ENCODE measurements at places on chromosomes 2 and 18.

DNA sequence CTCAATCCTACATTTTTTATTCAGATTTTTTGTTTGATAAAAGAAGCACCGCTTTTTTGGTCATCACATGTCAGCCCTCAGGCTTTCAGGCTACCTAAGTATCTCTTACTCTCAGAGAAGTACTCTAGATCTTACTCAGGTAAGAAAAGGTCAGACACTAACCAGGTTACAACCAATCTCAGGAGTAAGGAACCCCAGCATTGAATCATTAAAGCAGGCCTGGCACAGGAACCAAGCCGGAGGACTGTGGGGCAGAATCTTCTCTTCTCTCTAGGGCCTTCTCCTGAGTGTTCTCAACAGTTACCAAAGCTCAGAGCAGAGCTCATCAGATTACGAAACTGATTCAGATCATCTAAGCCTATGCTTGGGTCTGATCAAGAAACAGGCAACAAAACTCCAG is 28.2 kb downstream of the RBMS1 start:
- no peak for DNase-seq

DNA sequence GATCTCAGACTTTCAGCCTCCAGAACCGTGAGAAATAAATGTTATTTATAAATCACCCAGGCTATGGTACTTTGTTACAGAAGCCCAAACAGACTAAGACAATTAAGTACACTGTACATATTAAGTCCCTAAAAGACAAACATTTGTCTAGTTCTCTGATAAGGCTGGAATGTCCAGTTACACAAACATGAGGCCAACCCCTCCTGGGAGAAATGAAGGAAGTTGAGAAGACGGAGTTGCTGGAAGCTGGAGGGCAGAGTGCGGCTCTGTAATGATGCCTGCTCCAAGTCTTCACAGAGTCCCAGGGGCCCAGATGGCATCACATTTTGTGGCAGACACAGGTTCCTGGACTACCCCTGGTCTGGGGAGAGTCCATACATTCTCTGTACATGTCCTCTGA is 79.2 kb upstream of the ST8SIA3 start:
- DNase-seq = no peak

DNA sequence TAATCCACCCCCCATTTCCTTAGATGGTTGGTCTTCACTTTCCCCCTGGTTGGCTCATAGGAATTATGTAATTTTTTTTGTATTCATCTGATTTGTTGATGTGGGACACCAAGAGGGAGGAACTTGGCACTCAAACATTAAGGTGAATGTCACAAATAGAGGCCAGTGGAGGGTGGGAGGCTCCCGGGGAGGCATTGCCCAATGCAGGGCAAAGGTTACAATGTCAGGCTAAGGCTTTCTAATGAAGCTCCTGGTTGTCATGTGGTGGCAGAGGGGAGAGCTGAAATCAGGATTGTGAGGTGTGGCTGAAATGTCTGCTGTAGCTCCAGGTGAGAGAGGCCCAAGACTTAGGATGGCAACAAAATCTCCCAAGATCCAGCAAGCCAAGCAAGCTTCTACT is 42.7 kb downstream of the MPHOSPH10 start:
- no peak for DNase-seq

DNA sequence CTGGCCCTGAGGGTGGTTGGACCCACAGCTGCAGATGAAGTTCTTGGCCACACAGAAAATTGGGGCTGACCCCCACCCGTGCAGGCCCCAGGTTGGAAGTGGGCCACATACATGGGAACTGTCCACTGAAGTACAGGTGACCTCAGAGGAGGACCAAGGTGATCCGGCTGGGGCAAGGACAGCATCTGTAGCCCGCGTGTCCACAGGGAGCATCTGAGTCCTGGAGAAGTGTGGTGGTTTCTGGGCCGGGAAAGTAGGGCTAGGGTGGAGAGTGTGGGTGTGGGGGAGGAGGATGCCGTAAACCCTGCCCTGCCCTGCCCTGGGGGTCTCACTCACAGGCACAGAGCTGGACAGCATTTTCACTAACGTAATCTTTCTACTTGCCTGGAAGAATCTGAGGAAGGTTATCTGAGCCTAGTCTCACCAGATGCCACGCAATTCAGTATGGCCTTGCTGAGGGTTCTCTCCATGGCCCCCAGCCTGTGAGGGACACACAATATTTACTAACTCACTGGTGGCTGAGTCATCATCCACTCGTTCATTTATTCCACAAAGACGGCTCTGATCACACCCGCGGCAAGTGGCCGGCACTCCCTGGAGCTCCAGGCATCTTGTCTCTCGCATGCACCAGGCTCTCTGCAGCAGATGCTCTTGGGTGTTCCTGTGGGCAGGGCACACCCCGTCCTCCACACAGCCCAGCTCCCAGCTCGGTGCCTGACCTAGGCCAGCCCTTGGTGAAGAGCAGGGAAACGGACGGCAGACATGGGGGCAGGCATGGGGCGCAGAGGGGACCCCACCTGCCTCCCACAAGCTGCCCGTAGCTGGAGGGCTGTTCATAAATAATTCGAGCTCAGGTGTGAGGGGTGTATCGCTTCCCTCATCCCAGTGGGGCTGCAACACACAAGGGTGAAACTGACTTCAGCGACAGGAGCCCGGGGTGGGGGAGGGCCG is 51.2 kb downstream of the INHBB start:
- no peak for DNase-seq

GRCh38 chr2:189337656-189338055 is 103.6 kb upstream of the WDR75 start:
- no peak for DNase-seq

GRCh38 chr2:105545730-105546627 is 147.1 kb upstream of the FHL2 start:
- DNase-seq = peak; percentile 33

GRCh38 chr2:68946117-68946516 is 6.6 kb downstream of the GKN2 start:
- DNase-seq = no peak

DNA sequence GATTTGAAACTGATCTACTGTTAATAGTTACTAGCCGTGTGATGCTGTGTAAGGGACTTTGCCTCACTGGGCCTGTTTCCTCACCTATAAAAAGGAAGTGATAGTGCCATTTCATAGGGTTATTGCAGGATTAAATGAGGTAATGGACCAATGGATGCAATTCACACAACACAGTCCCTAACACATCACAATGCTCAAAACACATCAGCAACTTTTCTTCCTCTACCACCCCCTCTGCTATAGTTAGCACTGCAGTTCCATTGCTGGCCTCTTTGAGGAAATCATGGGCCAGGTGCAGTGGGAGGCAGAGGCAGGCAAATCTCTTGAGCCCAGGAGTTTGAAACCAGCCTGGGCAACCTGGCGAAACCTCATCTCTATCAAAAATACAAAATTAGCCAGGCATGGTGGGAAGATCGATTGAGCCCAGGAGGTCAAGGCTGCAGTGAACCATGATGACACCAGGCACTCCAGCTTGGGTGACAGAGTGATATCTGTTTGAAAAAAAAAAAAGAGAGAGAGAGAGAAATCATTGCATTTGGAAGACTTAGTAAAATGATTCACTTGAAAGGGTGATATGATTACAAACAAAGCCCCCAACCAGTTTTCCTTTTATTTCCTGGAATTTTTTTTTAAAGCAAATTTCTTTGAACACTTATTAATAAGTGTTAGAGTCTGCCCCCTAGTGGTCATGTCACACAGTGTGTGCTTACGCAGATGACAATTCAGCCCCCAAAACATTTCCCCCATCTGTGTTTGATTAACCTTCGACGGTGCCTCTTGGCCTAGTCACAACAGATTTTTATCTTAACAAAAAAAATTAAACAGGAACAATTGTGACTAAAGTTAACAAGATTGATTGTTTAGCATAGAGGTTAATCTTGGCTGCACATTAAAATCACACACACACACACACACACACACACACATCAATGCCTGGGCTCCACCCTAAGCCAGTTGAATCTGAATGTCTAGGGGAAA is 88.6 kb upstream of the BCL11A start:
- DNase-seq = no peak

DNA sequence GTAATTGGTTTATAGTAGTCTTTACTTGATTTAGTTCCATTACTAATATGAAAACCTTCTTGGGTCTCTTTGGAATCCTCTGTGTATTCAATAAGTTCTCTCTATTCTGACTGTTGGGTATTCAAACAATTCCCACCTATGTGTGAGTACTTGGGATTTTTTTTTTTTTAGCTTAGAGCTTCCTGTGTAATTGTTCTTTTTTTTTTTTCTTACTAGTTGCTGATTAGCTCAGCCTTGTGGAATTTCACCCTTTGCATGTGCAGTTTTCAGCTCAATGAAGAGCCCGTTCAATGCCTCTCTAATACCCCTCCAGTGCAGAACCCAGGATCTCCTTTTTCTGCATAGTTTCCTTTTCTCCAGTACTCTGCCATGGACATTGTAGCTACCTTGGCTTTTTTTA is 339.1 kb upstream of the GALNT5 start:
- DNase-seq = no peak

DNA sequence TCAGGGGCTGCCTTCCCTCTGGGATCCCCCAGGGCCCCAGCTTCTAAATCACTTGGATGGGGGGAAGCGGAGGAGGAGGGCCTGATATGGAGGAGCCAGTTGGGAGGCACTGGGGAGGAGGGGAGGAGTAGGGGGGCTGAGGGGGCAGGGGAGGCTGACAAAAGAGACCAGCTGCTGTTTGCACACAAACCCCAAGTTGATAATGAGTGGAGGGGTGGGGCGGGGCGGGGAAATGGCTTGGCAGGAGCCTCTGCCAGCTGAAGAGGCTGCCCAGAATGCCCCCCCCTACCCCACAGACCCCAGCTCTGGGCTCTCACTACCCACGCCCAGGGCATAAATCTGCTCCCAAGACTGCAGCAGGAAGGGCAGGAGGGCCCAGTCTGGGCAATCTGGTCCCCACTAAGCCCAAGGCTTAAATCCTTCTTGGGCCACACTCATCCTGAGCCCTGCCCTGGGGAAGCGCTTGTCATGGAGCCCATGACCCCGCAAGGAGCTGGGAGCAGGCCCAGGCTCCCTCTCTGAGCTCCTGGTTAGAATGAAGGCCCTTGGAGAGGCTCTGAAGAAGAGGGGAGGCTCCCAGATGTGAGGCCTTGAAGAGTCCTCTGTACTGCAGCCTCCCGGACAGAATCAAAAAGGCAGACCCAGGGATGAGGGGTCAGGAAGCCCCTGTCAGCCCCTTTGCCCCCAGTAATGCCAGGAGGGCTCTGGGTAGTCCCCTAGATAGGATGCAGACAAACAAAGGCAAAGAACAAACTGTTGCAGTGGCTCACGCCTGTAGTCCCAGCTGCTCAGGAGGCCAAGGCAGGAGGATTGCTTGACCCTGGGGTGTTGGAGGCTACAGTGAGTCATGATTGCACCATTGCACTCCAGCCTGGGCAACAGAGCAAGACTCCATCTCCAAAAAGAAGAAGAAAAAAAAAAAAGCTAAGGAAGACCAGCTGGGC is 24.8 kb upstream of the PTMA start:
- peak; percentile 41 for DNase-seq

DNA sequence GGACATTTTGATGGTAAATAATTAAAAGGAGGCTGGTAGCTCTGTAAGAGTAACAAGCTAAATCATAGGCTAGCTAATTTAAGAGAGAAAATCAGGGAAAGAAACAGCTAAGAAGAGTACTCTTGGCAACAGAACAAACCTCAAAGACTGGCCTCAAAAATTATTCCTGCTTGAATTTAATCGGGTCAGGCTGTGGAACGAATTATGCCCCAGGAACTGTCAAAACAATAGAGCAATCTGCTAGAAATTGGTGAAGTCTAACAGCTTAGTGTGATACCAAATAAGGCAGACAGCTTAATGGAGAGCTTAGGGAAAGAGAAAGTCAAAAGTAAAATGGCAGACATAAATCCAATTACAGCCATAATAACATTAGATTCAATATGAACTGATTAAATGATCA is 215.7 kb downstream of the MREG start:
- DNase-seq = no peak

GRCh38 chr2:111221701-111222100 is 101.0 kb downstream of the BCL2L11 start:
- DNase-seq = peak; percentile 96

GRCh38 chr18:32093102-32093511 is 1.4 kb downstream of the RNF138 start:
- DNase-seq = peak; percentile 54

- DNase-seq = no peak
These were observed 95.0 kb downstream of the CDH19 start for GRCh38 chr18:66508937-66509336.

DNA sequence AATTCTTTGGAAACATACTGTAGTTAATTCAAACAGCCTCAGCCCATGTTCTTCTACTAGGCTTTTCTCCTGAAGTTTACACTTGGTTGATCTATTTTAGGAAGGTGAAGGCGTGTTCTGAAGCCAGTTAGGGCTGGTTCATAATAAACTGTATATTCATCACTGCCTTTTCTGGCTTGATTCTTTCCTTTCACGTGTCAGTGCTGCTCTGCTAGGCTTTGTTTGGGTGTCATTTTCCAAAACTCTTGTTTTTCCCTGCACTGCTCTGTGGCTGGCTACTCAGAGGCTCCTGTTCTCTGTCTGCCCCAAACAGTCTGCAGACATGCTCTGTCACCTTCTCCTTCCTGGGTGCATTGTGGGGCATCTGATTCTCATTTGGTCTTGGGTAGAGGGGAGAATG is 136.1 kb downstream of the PARD3B start:
- no peak for DNase-seq

DNA sequence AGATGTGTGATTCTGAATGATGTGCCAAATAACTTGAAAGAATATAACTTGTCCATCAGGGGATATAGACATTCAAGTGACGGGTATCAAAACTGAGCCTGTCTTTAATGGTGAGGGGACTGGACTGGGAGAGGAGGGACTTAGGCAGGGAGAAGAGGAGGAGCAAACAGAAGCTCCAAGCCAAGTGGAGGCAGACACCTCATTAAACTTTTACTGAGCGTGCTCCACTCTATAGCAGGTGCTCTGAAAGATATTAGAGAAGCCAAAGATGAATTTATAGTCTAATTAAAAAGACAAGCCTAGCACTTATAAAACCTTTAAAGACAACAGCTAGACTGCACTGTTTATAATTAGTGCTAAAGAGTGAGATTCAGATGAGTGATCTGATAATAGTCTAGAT is 47.7 kb upstream of the SMAD2 start:
- DNase-seq = peak; percentile 26

DNA sequence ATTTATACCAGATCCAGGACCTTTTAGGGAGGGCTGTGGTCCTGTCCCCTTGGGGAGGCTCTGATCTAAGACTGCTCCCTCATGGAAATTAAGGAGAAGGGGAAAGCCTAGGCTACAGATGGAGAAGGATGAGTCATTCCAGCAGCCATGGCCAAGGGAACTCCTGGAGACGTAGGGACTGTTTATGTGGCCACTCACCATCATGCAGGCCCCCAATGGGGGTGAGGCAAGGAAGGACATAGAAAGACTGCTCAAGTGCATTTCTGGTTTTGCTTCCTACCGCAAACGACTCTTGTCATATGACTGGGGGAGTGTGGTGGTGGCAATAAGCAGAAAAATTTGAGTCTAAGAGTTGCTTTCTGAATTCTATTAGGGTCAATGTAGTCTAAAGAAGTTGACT is 54.0 kb upstream of the CYP1B1 start:
- no peak for DNase-seq
